ENCODE measurements at places on chromosomes 7 and 10.
A peak's percentile ranks its signal among the peaks of the same experiment; 100 is the strongest.

DNA sequence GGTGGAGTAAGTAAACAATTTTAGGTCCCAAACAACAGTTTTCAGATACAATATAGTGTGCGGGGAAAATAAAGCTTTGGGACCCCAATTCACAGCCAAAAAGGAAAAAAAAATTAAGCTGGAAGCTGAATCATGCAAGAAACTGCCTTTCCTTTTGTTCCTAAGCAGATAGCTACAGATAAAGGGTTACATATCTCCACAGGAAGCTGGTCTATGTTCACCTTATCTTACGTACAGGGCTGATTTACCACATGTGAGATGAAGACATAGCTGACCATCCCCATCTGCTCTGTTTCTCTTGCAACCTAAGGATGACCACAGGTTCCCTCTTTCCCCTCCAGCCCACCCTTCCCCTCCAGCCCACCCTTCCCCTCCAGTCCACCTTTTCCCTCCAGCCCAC is 14.2 kb upstream of the PFKP start:
- no peak for DNase-seq

- DNase-seq, result no peak
Measured at GRCh38 chr10:2145491-2145890, 408.2 kb upstream of the ADARB2 start.

- DNase-seq, result no peak
Measured at GRCh38 chr7:30241767-30242166, 42.6 kb upstream of the ZNRF2 start.

DNA sequence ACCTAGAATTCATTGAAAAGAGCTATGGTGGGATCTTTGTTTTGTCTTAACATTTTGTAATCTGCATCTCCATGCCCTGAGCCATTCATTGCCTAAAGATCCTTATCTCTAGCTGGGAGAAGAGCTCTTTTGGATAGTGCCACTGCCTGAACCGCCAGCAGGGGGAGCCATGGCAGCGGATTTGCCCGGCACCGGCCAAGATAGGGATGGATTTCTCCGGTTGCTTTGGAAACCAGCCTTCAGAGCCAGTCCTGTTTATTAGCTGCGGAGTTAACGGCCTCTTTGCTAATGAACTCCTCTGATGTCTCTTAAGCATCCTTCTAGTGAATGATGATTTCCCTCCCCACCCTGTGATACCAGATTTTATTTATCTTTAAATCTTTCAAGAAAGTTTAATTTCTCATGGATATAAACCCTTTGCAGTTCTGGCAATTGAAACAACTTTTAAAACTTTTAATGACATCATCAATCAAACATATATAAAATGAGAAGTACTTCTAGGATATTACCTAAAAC is 58.2 kb upstream of the LYZL2 start:
- peak; percentile 66 for DNase-seq

GRCh38 chr7:106152313-106152665 is 40.2 kb upstream of the SYPL1 start:
- no peak for DNase-seq

DNA sequence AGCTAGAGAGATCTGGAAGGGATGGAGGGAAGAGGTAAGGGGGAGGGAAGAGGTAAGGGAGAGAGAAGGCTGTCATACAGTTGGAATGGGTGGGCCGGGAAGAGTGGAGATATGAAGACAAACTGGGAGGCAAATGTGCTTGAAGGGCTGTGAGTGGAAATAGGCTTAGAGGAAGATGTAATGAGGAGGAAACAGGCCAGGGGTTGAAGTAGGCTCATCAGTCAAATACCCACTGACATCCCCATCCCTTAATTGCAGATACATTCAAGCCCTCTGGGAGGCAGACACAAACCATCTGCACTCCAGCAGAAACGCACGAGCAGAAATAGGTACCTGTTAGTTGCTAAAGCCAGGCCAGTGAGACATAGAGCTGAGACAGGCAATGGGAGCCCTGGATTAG is 2.1 kb downstream of the SYNPO2L start:
- no peak for DNase-seq

DNA sequence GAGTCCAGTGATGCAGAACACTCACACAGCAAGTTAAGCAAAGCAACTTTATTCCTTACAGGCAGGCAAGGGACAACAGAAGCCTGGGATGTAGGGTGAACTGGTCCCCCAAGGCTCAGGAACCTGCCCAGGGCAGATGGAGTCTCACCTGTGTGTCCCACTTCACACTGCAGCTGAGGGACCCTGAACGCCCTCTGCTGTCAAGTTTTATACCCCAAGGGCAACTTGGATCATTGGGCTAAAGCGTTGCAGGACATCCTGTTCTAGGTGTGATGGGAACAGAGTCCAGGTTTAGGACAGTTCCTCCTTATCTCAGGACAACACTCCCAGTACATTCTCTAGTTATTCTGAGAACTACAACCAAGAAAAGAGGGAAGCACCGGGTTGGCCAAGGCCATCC is 49.5 kb upstream of the ZNF746 start:
- DNase-seq, result no peak
